ENCODE measurements at places on chromosomes 13 and 19. TPM values are rescaled to one million over a fixed set of nuclear protein-coding genes. Genes with fewer than 3 reads are reported as not detected.
A peak's percentile ranks its signal among the peaks of the same experiment; 100 is the strongest.

The SLC25A41 gene
- 0.28 TPM for total RNA-seq

GRCh38 chr19:50826492-50827240 is 3.1 kb upstream of the KLK1 start:
- H3K27ac ChIP-seq = no peak overlapping the region
- no peak for DNase-seq

DNA sequence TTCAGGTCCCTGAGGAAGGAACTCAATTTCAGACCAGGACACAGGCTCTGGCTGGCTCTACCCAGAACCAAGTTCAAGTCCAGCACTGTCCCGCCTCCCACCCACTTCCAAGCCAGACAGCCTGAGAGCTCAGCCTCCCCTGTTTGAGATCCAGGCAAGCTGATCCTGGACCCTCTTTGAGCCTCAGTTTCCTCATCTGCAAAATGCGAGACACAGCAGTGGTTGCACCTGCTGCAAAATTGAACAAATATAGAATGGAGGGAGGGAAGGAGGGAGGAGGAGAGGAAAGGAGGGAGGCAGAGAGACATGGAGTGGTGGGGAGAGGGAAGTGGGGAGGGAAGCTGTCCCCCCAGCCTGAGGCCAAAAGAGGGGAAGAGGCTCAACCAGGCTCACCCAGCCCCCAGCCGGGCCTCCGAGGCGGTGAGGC is 751 bp downstream of the TMEM221 start:
- DNase-seq = no peak
- no peaks in the 10 kb centered on the region for H3K4me1 ChIP-seq
- no peak overlapping the region for H3K4me3 ChIP-seq
- no peak overlapping the region for H3K27ac ChIP-seq
- no peaks in the 10 kb centered on the region for H3K36me3 ChIP-seq
- H3K27me3 ChIP-seq = no peaks in the 10 kb centered on the region

DNA sequence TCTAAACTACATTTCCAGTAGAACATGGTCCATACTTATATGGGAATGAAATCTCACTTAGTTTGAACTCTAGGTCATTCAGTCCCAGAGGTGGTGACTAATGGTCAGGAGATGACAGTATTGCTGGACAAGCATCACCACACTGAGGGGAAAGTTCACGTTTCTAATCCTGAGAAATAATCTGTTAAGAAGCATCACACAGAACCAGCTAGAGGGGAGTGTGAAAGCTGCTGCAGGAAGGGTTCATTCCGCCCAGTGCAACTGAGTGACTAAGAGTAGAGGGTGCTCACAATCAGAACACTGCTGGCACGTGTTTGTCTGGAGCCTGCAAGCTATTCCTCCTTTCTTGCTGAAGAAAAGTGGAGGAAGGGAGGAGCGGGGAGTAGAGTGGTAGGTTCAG is 2.7 kb downstream of the COL4A1 start:
- DNase-seq = no peak
- peaks cover 6% of the 10 kb centered on the region for H3K4me1 ChIP-seq
- H3K27ac ChIP-seq = peak overlapping the region; percentile 89
- H3K4me3 ChIP-seq = peak overlapping the region; percentile 93
- H3K36me3 ChIP-seq = no peaks in the 10 kb centered on the region

- DNase-seq = no peak
- no peaks in the 10 kb centered on the region for H3K27me3 ChIP-seq
- H3K27ac ChIP-seq = no peak overlapping the region
- no peaks in the 10 kb centered on the region for H3K36me3 ChIP-seq
- H3K4me3 ChIP-seq = no peak overlapping the region
- H3K4me1 ChIP-seq = no peaks in the 10 kb centered on the region
Observed at GRCh38 chr13:24396821-24397220, 87.4 kb downstream of the C1QTNF9 start.

The AXL gene
- total RNA-seq = 37.4 TPM

The EFNA2 gene
- total RNA-seq = not detected

GRCh38 chr19:52297601-52298364 is 814 bp downstream of the ZNF480 start:
- peak overlapping the region; percentile 94 for H3K27ac ChIP-seq
- H3K36me3 ChIP-seq = peaks cover 22% of the 10 kb centered on the region
- H3K4me1 ChIP-seq = no peaks in the 10 kb centered on the region
- no peak for DNase-seq
- no peaks in the 10 kb centered on the region for H3K27me3 ChIP-seq

DNA sequence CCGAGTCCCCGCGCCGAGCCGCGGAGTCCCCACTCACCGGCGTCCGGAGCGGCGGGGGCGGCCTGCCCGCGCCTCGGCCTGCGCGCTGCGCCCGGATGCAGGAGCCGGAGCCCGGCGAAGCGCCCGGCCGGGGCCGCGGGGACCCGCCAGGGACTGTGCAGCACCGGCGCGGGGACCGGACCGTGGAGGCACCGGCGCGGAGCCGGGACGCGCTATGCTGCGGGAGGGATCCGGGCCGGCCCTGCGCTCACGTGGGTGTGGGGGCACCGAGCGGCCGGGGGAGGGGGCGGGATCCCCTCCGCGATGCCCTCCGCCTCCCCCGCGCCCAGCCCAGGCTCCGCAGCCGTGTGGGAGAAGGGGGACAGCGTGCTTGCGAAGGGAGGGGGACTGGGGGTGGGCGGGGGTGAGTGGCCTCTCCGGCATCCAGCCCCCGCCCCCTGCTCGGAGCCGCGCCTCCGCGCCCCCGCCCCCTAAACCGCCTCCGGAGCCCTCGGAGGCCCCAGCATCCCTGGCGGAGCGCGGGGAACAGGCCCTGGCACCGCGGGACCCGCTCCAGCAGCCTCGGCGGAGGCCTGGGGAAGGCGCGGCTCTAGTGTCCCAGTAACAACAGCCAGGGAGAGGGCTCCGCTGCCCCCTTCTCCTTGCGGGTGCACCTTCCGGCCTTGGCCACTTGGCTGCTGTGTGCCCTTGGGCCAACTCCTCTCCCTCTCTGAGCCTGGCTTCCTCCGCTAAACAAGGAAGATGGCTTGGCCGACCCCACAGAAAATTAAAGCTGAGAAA is at the start of gene SLC1A6:
SLC1A6 (minus strand) TSS at position 389 of the 780 bp plus-strand sequence. CDS start 6,954 bp downstream, outside the sequence.
- no peak within 1 kb of the TSS for H3K4me3 ChIP-seq
- no peak within 1 kb of the TSS for H3K27ac ChIP-seq
- H3K36me3 ChIP-seq = no peaks in the 10 kb centered on the region
- peaks cover 20% of the 10 kb centered on the region for H3K27me3 ChIP-seq
- DNase-seq = peak; percentile 55

The NMRK2 gene
- 0.69 TPM for total RNA-seq

DNA sequence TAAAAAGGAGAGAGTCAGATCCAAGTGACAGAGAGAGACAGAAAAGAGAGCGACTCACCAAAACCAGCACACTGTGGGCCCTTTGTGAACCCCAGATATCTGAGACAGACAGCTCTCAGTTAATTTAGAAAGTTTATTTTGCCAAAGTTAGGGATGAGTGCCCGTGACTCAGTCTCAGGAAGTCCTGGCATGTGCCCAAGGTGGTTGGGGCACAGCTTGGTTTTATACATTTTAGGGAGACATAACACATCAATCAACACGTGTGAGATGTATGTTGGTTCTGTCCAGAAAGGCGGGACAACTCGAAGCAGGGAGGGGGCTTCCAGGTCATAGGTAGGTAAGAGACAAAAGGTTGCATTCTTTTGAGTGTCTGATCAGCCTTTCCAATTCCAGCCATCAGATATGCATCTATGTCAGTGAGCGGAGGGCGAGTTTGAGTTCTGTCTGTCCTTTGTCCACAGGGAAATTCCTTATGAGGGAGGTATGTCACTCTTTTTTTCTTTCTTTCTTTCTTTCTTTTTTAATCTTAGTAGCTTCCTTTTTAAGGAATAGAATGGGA is 37.2 kb upstream of the ATP11A start:
- no peaks in the 10 kb centered on the region for H3K27me3 ChIP-seq
- no peak for DNase-seq
- no peaks in the 10 kb centered on the region for H3K36me3 ChIP-seq
- no peaks in the 10 kb centered on the region for H3K4me1 ChIP-seq
- no peak overlapping the region for H3K27ac ChIP-seq

GRCh38 chr19:55640043-55640576 is 692 bp upstream of the ZNF580 start:
- peak; percentile 85 for DNase-seq
- H3K27ac ChIP-seq = peak overlapping the region; percentile 77
- H3K4me1 ChIP-seq = peaks cover 50% of the 10 kb centered on the region
- H3K4me3 ChIP-seq = peak overlapping the region; percentile 60
- no peaks in the 10 kb centered on the region for H3K36me3 ChIP-seq
